ENCODE measurements at places on chromosomes 7 and 10. TPM values are rescaled to one million over a fixed set of nuclear protein-coding genes. Genes with fewer than 3 reads are reported as not detected.
A peak's percentile ranks its signal among the peaks of the same experiment; 100 is the strongest.

DNA sequence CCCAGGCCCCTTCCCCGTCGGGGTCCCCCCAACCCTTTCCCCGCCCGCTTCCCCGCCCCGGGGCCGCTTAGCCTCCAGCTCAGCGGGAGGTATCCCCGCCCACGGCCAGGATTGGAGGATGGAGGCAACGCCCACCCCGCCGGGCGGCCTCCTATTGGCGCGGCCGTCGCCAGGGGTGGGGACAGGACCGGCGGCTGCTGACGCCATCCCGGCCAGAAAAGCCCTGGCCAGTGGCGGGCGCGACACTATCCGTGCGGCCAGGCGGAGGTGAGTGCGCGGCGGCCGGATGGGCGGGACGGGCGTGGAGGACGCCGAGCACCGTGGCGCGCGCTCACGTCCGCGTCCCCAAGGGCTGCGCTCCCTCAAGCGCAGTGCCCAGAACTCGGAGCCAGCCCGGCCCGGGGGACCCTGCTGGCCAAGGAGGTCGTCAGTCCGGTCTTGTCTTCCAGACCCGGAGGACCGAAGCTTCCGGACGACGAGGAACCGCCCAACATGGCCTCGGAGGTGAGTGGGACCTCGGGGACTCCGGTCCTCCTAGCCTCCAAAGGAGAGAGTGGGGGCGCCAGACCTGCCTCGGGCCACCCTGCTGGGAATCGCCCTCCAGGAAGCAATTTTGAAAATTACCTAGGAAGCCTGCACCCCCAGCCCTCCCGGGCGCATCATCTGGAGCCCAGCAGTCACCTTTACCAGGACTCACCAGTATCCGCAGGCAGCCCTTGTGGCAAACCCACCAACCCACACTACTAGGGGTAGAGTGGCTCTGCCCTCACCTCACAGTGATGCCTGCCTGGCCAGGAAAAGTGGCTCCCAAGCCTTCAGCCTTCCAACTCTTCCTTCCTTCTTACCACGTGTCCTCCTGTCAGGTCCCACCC is at the start of gene ASL:
TSS of gene ASL (plus strand) at position 230 of the 872 bp plus-strand sequence. CDS start at position 493, 263 bp downstream.
- DNase-seq = peak; percentile 77
- H3K36me3 ChIP-seq = no peaks in the 10 kb centered on the region
- no peaks in the 10 kb centered on the region for H3K27me3 ChIP-seq
- peak within 1 kb of the TSS; percentile 93 for H3K4me3 ChIP-seq
- peaks cover 2% of the 10 kb centered on the region for H3K4me1 ChIP-seq

DNA sequence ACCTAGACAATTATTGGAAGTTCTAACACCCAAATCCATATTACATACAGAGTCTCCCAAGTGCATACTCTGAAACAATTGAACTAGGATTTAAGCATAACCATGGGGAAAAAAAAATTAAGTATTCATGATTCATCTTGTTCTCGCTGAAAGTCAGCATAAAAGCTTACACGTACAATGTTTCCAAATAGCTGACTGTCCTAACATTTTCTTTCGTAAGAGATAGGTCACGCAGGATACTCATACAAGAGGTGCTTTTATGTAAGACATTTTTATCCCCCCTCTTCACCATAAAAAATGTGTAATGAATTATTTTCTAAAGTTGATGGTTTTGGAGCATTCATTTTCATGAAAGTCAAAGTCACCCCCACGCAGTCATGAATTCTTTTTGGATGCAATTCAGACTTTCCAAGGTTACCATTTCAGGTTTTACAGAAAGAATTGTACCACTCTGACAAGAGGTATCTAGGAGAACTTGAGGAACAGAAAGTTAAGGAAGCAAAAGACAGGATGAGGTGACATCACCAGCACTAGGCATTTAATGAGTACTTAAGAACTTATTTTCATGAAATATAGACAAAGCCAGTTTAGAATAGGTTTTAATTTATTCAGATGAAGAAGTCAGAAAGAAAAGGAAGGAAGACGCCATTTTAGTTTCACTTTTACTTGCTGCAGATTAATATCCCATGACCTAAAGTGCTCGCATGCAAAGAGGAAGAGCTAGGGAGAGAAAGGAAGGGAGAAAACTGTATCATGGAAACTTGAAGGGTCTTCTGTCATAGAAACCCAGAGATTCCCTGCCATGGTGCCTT is 55.8 kb downstream of the TMEM26 start:
- no peak overlapping the region for H3K4me3 ChIP-seq
- DNase-seq = no peak
- H3K27ac ChIP-seq = no peak overlapping the region
- no peaks in the 10 kb centered on the region for H3K4me1 ChIP-seq

DNA sequence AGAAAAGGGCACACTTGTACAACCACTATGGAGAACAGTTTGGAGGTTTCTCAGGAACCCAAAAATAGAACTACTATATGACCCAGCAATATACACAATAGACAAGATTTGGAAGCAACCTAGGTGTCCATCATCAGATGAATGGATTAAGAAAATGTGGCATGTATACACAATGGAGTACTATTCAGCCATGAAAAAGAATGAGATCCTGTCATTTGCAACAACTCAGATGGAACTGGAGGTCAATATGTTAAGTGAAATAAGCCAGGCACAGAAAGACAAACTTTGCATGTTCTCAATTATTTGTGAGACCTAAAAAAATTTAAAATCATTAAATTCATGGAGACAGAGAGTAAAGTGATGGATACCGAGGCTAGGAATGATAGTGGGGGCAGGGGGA is 118.8 kb downstream of the ZNF467 start:
- no peaks in the 10 kb centered on the region for H3K4me1 ChIP-seq
- no peak for DNase-seq
- no peak overlapping the region for H3K27ac ChIP-seq

- H3K4me3 ChIP-seq = no peak overlapping the region
- H3K36me3 ChIP-seq = no peaks in the 10 kb centered on the region
- H3K27ac ChIP-seq = no peak overlapping the region
- H3K27me3 ChIP-seq = no peaks in the 10 kb centered on the region
- DNase-seq = no peak
- H3K4me1 ChIP-seq = no peaks in the 10 kb centered on the region
These were observed 18.3 kb downstream of the LIPM start for GRCh38 chr10:88820748-88821401.

DNA sequence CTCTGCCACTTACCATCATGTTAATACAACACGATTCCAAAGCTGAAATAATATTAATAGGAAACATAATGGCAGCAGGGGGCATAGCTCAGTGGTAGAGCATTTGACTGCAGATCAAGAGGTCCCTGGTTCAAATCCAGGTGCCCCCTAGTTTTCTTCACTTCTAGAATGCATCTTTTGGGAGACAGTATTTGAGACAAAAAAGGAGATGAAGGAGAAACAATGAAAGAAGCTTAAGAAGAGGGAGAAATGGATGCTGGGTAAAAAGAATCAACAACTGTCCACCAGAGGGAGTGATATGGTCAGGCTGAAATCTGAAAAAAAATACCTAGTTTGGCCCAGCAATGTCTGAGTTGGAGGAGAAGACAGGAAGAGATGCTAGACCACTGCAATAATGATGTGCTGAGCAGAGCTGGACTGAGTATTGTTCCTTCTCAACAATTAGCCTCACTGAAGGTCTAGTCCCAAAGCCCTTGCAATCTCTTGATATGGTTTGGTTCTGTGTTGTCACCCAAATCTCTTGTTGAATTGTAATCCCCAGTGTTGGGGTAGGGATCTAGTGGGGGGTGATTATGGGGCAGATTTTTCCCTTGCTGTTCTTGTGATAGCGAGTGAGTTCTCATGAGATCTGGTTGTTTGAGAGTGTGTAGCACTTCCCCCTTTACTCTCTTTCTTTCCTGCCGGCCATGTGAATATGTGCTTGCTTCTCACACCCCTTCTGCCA is 48.3 kb downstream of the ZNF783 start:
- no peaks in the 10 kb centered on the region for H3K4me1 ChIP-seq
- no peaks in the 10 kb centered on the region for H3K36me3 ChIP-seq
- peak; percentile 91 for DNase-seq
- no peak overlapping the region for H3K27ac ChIP-seq

GRCh38 chr10:113859261-113859660 is 4.8 kb downstream of the NHLRC2 start:
- H3K4me1 ChIP-seq = peaks cover 10% of the 10 kb centered on the region
- H3K27ac ChIP-seq = no peak overlapping the region
- H3K36me3 ChIP-seq = peaks cover 19% of the 10 kb centered on the region
- no peak overlapping the region for H3K4me3 ChIP-seq

DNA sequence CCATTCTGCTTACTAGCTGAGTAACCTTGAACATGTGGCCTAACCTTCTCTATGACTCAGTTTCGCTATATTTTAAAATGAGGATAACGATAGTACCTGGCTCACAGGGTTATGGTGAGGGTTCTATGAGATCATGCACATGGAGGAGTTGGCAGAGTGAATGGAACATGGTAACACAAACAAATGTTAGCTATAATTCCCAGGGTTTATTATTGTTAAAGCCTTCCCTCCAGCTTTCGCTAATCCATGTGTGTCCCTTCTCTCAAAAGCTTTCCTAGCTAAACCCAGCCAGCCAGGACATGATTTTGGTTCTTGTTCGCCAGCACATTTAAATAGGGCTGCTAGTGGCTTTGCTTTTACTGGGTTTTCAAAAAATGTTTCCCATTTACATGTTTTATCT is 361.0 kb upstream of the NFE2L3 start:
- H3K36me3 ChIP-seq = no peaks in the 10 kb centered on the region
- H3K27me3 ChIP-seq = peaks cover 35% of the 10 kb centered on the region
- no peaks in the 10 kb centered on the region for H3K4me1 ChIP-seq

DNA sequence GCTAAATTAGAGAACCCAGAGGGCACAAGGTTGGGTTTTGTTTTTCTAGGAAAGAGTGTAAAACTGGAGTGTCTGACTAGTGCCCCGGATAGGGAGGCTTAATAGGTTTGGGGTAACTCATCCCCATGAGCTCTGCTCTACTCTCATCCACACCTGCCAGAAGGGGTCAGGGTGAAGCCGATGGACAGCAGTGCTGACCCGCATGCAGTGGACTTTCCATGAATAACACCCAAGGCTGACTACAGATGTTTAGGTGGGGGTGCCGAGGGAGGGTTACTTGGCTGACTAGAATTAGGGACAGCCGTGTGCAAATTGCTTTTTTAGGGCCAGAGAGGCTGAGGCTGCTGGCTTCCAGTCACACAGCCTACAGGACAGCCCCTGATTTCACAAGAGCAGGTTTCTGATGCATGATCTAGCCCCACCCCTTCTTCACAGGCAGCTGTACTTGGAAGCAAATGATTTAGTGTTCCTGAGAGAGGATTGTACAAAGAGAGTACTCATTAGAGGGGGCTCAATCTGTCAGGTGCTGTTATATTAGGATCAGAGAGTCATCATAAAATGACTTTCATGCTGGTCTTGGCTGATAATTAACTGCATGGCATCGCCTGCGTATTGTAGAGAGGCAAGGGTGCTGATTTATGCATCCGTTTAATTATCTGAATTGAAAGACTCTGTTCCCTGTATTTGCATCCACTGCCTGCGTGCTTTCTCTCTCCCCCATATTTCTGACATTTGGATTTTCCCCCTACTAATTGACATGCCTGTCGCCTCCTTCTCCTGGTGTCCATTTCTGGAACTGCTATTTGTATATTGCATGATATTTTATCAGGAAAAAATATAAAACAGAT is 9.5 kb downstream of the INHBA start:
- no peaks in the 10 kb centered on the region for H3K4me1 ChIP-seq
- H3K27ac ChIP-seq = no peak overlapping the region
- H3K36me3 ChIP-seq = no peaks in the 10 kb centered on the region
- no peak for DNase-seq

DNA sequence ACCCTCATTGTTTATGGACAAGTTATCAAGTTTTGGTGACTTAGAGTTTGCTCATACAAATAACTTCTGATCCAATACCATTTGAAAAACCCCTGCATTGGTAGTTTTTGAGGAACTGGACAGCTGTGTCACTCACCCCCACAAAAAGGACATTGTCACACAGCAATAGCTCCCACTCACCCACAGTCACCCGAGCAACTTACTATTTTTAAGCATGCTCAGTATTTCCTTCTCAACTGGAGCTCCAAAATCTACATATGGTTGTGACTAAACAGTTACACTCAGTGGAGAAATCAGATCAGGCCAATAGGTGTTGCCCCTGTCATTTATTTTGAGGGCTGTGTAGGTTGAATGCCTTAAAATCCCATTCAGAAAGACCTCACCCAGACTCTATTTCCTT is 165.2 kb upstream of the AUTS2 start:
- H3K4me1 ChIP-seq = no peaks in the 10 kb centered on the region
- no peak overlapping the region for H3K27ac ChIP-seq
- H3K4me3 ChIP-seq = no peak overlapping the region
- H3K36me3 ChIP-seq = no peaks in the 10 kb centered on the region
- no peaks in the 10 kb centered on the region for H3K27me3 ChIP-seq

GRCh38 chr10:35456153-35456720 is 119.9 kb downstream of the CCNY start:
- peaks cover 17% of the 10 kb centered on the region for H3K4me1 ChIP-seq
- H3K27ac ChIP-seq = no peak overlapping the region
- H3K36me3 ChIP-seq = no peaks in the 10 kb centered on the region
- DNase-seq = no peak
- no peaks in the 10 kb centered on the region for H3K27me3 ChIP-seq

The ITPRID1 gene
- not detected for total RNA-seq

The CTTNBP2 gene
- total RNA-seq = 5.4 TPM

The ACADSB gene
- 33.3 TPM for total RNA-seq

The PNLIPRP1 gene
- 1.6 TPM for total RNA-seq

The SPDYE3 gene
- total RNA-seq = not detected

The ACBD7 gene
- total RNA-seq = 3.3 TPM
